Cortex of kidney (tissue), 1 donor: ENCODE measurements at places on chromosomes 12 and 14.

DNA sequence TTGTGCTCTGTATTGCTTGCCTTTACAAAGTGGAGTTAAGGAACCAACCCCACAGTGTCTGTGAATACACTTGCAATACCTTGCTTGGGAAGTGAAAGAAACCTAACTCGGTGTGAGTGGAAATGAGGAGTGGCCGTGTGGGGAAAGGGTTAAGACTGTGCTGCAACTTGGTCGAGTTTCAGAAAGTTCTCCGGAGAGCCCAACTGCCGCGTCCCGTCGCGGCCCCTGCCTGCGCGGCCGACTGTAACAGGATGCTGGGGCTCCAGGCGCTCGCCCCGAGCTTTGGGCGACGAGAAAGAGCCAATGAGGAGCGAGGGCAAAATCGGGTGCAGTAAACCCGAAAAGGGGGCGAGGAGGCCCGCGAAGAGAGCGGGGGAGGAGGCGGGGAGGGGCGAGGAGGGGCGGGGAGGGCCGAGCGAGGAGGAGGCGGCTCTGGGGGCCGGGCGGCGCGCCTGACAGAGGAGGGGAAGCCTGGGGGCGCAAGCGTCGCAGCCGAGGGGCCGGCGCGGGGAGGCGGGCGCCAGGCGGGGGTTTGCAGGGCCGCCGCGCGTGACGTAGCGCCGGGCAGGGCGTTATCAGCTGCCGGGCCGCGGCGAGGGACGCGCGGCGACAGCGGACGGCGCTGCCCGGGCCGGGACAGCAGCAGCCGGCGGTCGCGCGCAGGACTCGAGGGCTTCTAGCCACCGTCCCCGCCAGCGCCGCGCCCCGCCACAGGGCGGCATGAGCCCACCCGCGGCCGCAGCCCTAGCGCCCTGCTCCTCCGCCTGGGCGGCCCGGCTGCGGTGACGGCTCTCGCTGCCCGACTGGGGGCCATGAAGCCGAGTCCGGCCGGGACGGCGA lies at the start of gene DACT1:
DACT1 (plus strand) TSS at position 572 of the 840 bp plus-strand sequence; CDS start at position 813, 241 bp downstream.
- DNase-seq, result no peak

GRCh38 chr12:29427964-29428363 lies 47.0 kb upstream of the ERGIC2 start:
- no peak for DNase-seq

- no peak for DNase-seq
Measured at GRCh38 chr12:13345722-13346121, 149.2 kb downstream of the EMP1 start.

- DNase-seq, result no peak
Measured at GRCh38 chr12:72277415-72277814, 5.2 kb downstream of the TRHDE start.

DNA sequence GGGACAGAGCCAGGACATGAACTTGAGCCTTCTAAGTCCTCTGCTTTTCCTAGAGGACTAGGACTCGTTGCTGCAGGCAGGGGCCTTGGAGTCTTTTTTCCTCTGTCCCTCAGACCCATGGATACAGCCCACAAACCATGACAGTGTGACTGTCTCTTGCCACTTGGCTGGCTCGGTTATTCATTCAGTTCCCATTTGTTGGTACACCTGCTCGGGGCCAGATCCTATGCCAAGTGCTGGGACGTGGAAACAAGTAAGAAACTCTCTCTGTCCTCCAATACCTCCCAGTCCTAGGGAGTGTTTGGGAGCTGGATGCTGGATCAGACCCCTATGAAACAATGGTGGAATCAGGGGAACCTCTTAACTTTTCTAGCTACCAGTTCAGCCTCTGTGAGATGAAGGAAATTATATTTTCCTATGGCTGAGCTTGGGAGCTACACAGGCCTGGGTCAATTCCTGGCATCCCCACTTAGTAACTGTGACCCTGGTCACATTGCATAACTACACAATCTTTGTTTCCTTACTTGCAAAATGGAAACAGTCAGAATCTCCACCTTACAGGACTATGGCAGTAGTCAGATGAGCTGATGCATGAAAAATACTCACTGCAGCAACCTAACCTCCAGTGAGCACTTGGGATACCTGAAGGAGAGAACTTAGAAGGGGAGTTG lies 106.3 kb upstream of the VRK1 start:
- DNase-seq, result no peak

GRCh38 chr12:111287125-111287900 lies 81.6 kb downstream of the PHETA1 start:
- DNase-seq, result no peak

- DNase-seq, result no peak
Measured at GRCh38 chr12:120239776-120240494, 25.6 kb downstream of the PXN start.

DNA sequence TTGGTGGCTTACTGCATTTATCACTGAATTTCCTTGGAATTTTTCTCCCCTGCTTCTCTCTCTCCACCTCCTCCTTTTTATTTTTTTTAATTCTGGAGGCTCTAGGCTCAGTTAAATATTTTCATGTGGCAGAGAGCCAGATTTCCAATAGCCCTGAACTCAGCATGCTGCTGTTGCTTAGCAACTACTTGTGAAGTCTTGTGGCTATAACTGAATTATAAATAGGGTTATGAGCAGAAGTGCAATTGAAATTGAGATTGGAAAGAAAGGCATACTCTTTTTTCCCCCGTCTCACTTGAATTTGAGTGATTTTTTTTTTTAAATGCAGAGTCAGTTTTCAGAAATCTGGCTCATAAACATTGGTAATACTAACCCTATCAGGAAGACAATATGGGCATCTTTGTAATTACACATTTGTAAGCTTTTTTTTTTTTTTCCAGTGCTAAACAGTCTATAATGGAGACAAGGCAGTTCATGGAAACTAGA lies 38.3 kb downstream of the ATF7IP start:
- no peak for DNase-seq

DNA sequence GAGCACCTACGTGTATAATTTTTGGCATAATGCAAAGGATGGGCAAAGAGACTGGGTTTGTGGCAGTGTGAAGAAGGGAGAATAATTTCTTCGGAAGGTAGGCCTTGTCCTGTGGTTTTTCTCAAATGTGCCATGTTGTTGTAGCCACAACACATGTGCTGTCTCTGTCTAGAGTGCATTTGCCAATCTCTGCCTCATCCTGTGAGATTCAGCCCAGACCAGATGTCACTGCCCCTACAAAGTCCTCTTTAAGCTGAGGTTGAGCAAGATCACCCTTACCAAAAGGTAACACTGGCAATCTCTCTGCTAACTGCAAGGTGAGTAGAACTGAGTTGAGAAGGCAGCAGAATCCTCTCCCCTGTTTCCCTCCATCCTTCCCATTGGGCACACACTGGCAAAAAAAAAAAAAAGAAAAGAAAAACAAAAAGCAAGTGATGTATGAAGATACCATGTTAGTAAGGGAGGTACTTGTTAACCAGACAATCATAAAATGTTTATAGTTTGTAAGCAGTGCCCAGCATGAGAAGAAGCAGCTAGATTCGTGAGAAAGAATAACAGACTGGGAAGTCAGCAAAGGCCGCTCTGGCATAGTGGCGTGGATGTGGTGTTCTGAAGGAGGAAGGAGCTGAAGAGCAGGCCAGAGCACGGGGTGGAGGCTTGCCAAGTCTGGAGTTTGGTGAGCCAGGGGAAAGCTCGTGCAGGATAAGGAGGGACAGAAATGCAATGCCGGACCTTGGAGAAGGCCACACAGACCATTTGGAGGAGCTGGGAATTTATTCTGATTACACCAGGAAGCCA lies 18.9 kb downstream of the DYRK2 start:
- DNase-seq, result no peak

DNA sequence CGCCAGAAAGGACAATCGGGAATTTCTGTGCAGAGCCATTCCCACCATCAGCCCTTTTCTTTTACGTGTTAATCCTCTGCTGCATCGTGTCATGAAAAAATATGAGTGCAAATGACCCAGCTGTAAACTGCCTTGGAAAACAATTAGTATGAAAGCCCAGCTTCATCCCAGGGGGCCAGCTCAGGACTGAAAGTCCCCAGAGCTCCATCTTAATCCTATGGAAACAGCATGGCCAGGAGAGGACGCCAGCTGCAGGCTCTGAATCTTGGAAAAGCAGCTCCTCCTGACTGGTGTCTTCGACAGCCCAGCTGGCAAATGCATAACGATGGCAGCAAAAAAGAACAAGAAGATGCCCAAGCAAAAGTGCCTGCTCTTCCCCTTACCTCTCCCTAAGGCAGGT lies 191.5 kb downstream of the NTF3 start:
- no peak for DNase-seq

DNA sequence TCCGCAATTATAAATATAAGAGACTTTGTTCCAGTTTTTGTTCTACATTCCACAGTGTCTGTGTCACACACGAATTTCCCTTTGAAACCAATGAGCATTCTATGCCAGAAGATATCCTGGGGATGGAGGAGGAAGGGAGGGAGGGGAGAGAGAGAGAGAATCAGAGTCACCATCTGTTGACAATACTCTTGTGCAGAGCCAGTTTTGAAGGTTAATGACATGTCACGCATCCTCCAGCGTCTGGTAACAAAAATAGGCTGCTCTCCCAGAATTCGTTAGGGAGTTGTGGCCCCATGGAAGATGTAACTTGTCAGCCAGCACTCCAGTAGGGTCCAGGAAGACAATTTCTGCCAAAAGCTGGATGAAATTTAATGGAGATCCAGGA lies 213.5 kb upstream of the KRR1 start:
- no peak for DNase-seq

GRCh38 chr12:104720339-104721038 lies 237.6 kb downstream of the SLC41A2 start:
- DNase-seq, result no peak

GRCh38 chr12:26369588-26369987 lies 174.2 kb downstream of the SSPN start:
- no peak for DNase-seq

GRCh38 chr14:89630101-89630829 lies 213.2 kb upstream of the FOXN3 start:
- DNase-seq, result no peak

GRCh38 chr12:2891240-2892053 lies 756 bp downstream of the TULP3 start:
- no peak for DNase-seq

DNA sequence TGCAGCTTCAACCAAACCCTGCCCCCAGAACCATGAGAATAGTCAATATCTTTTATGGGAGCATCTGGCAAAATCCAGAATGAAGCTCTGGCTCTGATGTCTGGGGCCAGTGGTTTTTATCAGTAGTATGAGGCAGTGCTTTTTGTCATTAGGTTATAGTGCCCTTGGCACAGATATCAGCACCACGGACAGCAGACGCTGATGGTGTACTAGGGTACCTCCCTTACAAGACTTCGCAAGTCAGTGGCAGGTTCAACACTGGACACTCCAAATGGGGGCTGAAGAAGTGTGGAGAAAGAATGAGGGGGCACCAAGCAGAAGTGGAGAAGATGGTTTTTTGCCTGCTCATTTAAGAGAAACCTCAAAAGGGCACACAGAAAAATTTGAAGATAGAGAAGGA lies 68.2 kb upstream of the E2F7 start:
- no peak for DNase-seq

DNA sequence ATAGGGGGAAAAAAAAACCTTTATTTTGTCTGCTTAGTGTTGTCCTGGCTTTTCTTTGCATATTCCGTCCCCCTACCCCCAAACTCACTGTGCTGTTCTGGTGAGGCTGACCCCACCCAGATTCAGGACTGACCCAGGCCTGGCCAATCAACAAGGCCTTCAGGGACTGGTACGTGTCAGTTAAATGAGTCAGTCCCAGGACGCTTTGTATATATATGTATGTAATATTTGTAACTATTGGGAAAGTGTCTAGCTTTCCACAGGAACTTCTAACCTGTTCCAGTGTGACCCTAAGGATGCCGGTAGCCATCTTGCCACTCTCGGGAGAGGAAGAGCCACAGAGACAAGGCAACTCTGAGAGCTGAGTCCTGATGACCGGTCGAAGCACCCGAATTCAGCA lies 107.4 kb downstream of the VCPKMT start:
- no peak for DNase-seq

- no peak for DNase-seq
Measured at GRCh38 chr14:53596853-53597525, 359.6 kb downstream of the BMP4 start.

DNA sequence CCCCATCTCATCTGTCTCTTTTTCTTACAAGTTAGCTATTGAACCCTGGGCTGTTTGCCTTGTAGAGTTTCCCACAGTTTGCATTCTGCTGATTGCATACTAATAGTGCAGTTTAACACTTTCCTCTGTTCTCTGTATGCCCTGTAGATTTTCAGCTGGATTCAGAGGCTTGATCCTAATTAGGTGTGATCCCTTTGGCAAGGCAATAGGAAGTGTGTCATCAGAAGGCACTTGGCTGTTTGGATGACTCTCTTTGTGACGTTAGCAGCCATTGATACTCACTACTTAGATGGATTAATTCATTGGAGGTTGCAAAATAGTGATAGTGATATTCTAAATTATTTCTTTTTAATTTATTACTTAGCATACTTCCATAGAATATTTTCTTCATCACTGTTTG lies 33.6 kb downstream of the FUT8 start:
- DNase-seq, result no peak

- DNase-seq, result no peak
Measured at GRCh38 chr12:79645235-79645630, 45.5 kb downstream of the PAWR start.

DNA sequence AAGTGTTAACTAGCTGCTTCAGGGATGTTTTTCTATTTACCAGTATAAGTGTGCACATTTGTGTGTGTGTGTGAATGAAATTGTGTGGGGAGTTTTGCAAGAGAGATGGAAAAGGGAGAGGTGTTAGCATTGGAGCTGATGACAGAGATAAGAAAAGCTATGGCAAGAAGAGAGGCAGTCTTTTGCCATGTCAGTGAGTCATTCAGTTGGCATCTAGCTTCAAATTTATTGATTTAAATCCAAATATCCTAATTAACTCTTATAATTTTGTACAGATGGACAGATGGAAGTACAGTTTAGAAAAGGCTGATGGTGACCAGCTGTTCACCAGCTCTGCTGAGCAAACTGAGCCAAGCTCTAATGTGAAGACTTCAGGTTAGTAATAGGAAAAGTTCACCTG lies 3.3 kb upstream of the BHLHE41 start:
- no peak for DNase-seq

DNA sequence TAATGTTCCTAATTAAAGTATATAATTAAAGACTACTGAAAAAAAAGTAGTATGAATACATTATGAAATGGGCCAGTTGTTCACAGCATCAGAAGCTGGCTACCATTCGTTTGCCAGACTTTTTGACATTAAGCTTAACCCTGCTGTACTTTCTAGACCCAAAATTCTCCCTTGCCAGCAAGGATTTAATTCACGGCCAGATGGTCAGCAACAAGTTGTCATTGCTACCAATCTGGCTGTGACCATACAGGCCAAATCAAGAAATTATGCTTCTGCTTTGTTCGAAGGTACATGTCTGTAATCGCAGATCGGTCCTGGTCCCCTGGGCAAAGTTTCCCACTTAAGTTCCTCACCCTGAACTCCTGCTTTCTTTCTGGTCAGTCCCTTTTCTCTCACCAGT lies 217.7 kb upstream of the ATXN7L3B start:
- no peak for DNase-seq

DNA sequence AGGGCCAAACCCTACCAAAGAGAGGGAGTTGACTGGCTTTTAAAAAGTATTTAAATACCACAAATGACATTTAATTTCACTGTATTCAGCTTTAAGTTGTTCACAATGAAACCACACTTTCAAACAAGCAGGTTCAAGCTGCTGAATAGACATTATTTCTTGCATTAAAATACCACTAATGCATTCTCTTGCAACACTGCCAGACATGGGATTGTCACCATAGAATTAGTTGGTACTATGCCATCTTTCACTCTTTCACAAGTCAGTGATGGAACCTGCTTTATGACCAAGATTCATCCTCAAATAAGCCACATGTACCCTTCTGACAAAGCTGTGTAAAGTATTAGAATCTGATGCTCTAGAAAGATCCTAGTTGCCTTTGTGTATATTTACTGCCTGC lies 239.4 kb downstream of the PAWR start:
- no peak for DNase-seq
